Forelimb muscle (tissue), 1 donor: ENCODE measurements at places on chromosomes 1 and 21. TPM values are rescaled to one million over a fixed set of nuclear protein-coding genes. Genes with fewer than 3 reads are reported as not detected.

FCGR3A gene
- 0.81 TPM for polyA plus RNA-seq

ATP6V1G3 gene
- polyA plus RNA-seq, result not detected

CNTN2 gene
- polyA plus RNA-seq, result 0.39 TPM

CELA3B gene
- polyA plus RNA-seq, result not detected

HSD3B1 gene
- 0.09 TPM for polyA plus RNA-seq

ORC1 gene
- 2.3 TPM for polyA plus RNA-seq

DNA sequence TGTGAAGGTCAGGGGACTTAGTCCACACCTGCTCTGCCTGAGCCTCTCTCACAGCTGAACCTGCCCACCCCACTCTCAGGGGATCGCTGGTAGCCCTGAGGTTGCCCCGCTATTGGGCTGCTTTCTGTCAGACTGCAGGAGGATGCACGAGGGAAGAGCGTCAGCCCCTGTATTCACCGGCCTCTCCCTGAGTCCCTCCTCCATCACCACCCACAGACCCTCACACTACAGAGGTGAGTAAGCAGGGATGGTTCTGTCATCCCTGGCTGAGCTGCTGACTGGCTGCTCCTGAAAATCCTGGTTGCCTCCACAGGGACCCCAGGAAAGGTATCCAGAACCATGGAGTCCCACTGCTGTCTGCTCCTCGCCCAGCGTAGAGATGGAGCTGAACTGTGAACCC is 118.7 kb downstream of the SYT2 start:
- DNase-seq, result no peak

DNA sequence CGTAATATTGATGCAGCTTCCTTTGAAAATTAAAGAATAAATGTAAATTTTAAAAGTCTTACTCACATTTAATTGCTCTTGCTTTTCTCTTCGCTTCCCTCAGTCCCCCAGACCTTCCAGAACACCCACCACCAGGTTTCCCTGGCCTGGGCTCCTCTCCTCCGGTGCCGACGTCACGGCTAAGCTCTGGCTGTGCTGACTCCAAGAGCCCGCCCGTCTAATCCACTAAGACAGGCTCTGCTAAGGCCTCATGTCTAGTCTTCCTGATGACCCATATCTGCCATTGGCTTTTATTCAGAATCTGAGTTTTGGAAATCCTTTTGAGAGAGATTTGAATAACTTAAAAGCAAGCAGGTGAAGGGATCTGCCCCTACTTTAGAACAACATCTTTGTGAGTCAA is 53.9 kb upstream of the NADK start:
- no peak for DNase-seq

DNA sequence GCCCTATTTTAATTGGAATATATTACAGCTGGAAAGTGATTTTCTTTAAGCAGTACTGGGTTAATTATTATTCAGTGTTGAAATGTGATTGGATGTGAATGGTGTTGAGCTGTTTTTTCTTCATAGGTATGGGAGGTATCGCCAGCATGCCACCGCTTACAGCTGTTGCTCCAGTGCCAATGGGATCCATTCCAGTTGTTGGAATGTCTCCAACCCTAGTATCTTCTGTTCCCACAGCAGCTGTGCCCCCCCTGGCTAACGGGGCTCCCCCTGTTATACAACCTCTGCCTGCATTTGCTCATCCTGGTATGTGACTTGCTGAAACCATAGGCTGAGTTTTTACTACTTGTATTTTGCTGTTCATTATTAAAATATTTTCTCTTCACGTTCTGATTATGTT is 107.7 kb downstream of the ITSN1 start:
- DNase-seq, result no peak

DNA sequence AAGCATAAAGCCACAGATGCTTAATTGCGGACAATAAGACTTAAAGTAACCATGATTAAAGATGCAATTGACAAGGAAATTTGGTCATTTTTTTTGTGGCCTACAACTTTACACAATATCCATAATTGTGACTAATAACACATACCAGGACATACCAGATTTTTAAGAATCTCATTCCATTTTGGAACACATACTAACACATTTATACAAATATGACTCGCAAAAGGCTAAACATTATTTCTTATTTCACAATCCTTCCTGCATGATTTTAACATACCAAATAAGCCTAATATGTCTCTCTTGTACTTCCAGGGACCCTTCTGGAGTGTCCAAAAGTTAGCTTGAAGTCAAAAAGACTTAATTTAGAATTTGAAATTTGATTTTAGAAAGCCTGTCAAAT is 48.8 kb downstream of the DR1 start:
- DNase-seq, result no peak

- DNase-seq, result no peak
Observed at GRCh38 chr1:11528611-11529261, 49.8 kb downstream of the DISP3 start.

DNA sequence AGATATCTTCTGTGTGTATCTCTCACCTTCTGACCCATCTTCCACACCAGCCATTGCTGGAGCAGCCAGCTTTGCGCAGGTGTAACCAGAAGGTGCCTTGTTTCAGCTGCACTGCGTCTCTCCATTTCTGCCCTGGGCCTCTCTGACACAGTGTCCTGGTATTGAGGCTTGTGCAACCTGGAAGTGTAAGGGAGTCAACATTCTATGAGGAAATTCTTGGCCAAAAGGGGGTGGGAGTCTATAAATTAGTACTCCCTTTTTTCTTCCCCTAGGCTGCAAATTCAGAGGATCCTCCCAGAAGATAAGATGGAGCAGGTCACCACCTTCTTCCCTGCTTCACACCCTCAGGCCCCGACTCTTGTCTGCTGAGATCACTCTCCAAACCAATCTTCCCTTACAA is 109.1 kb downstream of the MRPS6 start:
- DNase-seq, result no peak

GRCh38 chr1:36083635-36084496 is at the start of gene TEKT2:
Gene TEKT2 (plus strand): TSS chr1:36084094. CDS start chr1:36084922, 828 bp downstream.
- DNase-seq, result no peak

DNA sequence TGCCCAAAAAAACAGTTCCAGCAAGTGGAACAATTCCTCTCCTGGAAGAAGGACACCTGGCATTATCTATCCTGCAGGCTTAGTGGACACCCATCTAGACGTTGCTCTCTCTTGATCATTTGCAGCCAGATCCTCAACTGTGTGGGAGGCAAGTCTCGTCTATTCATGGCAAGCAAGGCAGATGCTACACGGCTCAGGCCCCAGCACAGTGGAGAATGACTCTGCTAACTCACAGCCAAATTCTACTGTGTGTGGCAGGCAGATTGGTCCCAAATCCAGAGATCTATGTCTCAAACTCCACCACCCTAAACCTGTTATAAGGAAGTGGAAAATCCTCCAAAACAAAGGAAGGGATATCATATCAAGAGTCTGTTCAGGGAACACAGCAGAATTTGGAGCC is 7.0 kb downstream of the TNNT2 start:
- no peak for DNase-seq

DNA sequence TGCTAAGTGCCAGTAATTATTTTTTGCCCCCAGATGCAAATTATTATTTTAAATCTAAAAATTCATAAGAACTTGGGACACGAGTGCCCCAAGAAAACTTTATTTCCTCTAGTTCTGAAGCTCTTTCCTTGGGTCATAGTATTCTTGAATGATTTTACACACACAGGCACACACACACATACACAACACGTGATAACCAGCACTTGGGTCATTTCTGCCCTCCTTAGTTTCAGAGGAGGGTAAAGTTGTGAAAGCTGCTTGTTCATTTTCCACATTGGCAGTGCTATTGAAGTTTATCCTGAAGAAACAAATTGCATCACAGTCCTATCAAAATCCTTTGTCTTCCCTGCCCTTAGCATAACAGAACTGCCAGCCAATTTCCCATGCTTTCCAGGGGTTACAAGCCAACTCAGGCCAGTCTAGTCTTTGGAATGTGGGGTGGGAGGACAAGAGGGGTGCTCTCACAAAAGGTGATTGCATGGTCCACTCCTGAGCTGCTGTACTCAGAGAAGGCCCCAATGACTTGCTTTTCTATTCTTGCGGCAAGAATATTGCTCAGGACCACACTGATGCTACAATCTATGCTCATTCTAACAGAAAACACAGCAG is 98.5 kb upstream of the POGK start:
- DNase-seq, result no peak

DNA sequence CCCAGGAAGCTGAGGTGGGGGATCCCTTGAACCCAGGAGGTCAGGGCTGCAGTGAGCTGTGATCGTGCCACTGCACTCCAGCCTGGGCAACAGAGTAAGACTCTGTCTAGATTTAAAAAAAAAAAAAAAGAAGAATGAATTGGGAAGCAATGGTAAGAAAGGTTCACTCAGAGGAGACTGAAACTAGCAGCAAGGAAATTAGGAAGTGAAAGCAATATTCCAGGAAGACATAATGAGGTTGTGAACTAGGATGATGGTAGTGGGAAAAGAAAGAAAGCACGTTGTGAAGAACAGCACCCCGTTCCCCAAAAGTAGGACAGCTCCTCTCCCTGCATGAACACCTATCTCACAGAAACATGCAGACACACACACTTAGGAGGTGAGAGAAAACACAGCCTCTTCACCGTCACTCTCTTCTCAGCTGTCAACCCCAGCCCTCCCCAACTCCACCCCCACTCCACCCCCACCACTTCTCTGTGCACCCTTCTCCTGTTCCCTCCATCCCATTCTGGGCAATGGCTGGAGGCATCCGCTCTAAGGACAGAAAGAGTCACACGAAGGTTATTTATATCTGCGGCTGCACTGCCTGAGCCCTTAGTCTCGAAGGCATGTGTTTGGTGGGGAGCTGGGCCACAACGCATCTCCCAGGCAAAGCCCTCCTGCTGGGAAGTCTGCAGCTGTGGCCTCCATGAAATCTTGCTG is 101.8 kb upstream of the LPGAT1 start:
- DNase-seq, result no peak

DNA sequence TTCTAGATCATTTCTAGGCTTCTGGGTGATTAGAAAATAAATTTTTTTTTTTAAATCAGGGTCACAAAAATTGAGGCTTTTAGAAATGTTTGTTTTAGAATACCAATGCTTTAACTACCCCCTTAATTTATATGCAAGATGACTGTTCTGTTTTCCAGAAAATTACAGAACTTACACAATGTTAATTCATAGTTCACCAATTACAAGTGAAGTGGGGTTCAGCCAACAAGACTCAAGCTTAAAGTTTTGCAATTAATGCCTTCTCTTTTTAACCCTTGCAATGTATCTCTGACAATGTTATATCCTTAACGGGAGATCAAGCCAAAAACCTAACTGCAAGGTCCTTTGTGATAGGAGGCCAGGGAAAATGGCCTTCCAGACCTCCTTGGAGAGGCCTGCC is 5.6 kb downstream of the PRELP start:
- DNase-seq, result no peak

DNA sequence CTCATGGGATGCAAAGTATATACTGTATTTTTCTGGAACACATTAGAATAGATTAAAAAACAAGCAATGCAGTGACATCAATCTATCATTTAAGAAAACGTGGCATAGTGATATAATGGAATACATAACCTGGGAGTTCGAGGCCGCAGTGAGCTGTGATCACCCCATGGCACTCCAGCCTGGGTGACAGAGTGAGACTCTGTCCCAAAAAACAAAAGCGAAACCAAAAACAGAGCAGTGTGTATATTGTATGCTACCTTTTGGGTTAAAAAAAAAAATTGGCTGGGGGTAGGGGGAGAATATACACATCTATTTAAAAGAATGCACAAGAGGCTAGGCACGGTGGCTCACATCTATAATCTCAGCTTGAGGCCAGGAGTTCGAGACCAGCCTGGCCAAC is 13.5 kb downstream of the SLC2A1 start:
- DNase-seq, result no peak

- DNase-seq, result no peak
Observed at GRCh38 chr21:36204980-36205379, 48.4 kb downstream of the DOP1B start.

DNA sequence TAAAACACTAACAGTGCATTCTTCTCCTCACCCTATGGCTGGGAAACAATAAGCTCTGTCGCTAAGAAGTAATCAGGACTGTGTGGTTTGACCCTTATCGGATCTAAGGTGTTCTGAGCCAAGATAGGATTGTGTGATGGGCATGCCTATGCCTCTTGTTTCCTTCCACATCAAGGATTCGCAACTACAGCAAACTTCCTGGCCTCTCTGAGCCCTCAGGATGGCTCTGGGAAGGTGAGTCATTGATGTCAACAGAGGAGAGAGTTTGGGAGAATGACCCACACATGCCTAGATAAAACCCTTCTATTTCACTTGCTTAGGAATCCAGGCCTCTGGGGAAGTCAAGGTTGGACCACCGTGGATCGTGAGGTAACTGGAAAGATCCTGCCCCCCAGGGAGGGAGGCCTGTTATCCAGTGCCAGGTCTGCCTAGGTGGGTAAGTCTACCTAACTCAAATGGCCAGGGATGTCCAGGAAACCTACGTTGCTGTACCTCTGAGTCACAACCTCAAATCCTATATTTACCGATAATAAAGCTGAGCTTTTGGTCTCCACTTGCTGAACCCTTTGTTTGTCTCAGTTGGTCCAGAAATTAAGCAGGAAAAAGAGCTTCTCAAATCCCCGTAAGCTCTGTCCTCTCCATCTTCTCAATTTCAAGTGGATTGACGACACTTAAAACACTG is 27.4 kb downstream of the TIAM1 start:
- DNase-seq, result no peak

DNA sequence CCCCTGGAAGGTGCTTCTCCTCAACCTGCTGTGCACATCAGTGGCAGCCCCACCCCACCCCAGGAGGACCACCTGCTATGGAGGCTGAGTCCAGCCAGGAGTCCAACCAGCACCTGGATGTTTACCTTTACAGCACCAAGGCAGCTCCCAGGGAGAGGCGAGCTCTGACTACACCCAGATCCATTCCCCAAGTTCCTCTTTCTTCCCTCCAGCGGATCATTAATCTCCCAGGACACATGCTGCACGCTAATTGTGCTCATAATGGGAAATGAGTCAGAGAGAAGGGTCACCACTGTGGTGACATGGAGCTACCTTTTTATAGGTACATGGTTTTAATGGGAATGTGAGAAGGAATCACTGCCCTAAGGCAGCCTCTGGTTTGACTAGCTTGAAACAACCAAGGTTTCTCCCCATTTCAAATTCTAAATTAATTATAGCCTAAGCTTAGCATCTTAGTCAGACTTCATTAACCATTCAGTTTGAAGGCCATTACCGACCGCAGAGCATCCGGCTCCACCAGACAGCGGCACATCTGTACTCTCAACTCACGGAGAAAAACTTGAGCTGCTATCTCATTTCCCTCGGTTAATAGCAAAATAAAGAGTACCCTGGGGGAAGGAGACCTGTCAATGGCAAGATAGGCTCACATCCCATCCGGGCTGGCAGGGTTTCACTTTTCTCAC is 173.1 kb upstream of the GALNT2 start:
- DNase-seq, result no peak

- no peak for DNase-seq
Observed at GRCh38 chr1:178821134-178821866, 49.6 kb downstream of the ANGPTL1 start.
